Stimulated activated CD4-positive, alpha-beta T cell treated with anti-CD3 and anti-CD28 coated beads, Interleukin-2, amount 100 ng/mL, for 48 hours (primary cell): ENCODE measurements at places on chromosomes 16 and 17.

DNA sequence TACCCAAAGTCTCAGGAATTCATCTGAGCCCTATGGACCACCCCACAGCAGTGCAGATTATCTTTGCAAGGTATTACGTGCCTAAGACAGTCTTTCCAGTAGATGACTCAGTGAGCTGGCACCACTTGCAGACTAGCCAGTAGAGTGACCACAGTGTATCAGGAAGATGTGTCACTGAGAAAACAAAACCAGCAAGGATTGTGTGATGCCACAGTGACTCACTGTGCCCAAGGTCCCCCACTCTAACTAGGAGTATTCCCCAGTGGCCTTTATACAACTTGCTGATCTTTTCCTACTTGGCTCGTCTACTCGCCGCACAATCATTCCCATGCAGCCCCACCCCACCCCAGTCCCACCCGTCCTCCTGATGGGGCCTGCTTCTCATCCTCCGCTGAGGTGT is 26.8 kb upstream of the PRKCA start:
- DNase-seq, result no peak

DNA sequence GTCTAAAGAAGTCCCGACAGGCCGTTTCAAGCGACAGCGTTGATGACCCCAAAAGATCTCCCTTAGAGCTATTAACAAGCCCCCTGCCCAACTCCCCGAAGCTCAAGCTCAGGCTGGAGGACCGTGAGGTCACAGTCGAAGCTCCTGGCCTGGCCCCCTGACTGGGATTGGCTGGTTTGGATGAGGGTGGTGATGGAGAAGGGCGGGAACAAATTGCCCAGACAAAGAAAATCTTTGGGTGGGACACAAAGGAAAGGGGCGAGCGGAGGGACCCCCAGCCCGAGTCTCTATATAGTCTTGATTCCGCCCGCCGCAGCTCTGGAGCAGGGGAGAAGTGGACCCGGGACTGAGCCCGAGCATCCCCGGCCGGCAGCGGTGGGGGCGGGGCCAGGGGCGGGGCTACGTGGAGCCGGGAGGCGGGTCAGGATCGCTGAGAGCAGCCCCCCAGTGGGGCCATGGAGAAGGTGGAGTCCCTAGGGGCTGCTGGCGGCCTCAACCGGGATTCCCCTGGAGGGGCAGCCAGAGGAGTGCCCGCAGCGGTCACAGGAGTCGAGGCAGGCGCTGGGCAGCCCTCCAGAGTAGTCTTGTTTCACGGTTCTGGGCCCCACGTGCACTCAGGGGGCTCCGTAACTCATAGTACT is 982 bp upstream of the NEURL4 start:
- DNase-seq, result peak; percentile 68

DNA sequence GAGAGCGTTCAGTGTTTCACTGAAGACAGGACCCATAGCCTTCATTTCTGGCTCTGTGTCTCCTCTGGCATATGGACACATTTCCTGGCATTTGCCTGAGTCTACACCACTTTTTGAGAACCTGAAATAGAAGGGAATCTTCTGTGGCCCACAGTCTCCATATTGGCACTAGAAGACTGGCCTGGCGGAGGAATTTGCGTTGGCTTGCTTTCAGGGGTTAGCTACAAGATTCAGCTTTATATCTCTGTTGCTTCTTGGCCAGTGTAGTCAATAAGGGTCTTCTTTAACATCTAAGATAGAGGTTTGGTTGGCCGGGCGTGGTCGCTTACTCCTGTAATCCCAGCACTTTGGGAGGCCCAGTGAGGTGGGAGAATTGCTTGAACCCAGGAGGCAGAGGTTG is 12.8 kb upstream of the CLEC18C start:
- no peak for DNase-seq

- DNase-seq, result no peak
Observed at GRCh38 chr17:61402978-61403800, 3.5 kb downstream of the TBX2 start.

DNA sequence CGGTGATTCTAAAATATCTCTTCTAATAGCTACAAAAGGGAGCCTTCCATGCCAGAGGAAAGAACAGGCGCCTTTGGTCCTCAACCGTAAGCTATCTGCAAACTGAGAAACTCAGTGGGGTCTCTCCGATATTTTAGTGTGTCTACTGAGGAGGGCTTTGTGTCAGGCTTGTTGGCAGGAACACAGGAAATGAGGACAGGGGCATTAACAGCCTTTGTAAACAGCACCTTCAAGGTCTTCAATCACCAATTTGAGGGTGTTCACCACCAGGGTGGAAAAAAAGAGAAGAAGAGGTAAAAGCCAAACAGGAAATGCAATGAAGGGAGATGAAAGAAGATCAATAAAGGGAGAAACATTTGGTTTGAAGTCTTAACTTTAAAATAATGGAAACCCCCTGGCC is 580.1 kb upstream of the SALL1 start:
- DNase-seq, result no peak

- DNase-seq, result no peak
Observed at GRCh38 chr17:54991567-54991966, 23.0 kb downstream of the STXBP4 start.

- DNase-seq, result no peak
Observed at GRCh38 chr17:47847341-47848197, 3.4 kb downstream of the SP6 start.

GRCh38 chr17:67489273-67489672 is 112.2 kb downstream of the PITPNC1 start:
- DNase-seq, result no peak

- DNase-seq, result no peak
Observed at GRCh38 chr17:19369846-19370492, 7.4 kb upstream of the B9D1 start.

DNA sequence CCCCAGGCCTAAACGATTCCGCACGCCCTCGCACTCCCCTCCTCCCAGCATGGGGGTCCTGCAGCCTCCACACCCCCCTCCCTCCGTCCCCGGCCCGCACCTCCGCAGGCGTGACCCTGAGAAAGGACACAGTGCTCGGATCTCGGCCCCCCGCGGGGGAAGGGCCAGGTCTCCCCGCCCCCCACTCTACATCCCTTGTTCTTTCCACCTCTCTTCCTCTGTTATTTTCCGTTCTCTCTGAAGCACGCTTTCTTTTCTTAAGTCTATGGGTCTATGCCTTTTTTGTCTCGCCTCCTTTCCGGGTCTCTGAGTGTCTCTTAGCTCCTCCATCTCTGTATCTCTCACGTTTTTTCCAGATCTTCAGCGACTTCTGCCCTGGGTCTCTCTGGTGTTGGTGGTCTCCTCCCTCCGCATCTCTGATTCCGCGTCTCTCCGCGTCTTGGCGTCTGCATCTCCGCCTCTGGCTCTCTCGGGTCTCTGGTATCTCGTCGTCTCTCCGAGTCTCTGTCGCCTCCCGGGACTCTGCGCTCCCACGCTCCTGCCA is 2.1 kb upstream of the HES7 start:
- no peak for DNase-seq

GRCh38 chr17:78041386-78042179 is 83.1 kb downstream of the TNRC6C start:
- DNase-seq, result no peak

GRCh38 chr16:50666658-50667496 is 14.2 kb downstream of the SNX20 start:
- no peak for DNase-seq

DNA sequence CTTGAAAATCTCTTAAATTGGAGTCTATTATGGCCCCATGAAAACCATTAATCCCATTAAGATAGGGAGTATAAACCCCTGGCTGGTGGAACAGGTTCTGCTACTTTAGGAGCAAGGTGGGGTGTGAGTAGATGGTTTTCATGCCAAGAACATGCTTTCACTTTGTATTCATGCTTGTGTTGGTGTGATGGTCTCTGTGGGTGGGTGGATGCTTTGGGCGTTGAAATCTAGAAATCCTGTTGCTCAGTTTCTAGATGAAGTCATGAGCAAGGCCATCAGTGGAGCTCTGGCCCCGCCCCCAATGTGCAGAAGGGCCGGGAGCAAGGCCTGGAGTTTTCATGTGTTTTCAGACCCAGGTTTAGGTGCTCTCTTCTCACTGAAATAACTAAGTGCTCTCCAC is 20.1 kb downstream of the PLD6 start:
- peak; percentile 49 for DNase-seq

DNA sequence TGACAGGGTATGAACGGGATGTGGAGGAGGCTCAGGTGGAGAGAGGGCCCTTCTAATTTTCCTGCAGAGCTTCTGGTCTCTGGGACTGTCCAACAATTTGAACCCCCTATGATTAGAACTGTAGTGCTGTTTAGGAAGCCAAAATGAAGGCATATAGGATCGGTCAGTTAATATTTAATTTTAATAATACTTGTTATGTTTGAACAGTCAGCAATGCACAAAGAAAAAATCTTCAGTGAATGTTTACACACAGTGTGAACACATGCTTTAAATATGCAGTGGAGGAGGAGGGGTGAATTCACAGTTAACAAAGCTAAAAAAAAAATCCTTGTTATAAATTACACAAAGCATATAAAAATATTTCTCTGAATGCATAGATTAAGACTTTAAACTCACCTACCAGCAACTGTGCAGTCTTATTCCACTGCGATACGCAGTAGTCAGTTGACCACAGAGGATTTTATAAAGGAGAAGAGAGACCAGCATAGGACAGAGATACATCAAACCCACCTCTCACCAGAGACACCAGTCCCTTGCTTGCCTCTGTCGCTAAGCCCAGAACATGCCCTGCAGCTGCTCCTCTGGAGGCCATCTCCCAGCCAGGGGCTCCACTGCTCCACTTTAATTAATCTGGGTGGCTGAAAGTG is 14.6 kb downstream of the ANKRD40 start:
- DNase-seq, result no peak

DNA sequence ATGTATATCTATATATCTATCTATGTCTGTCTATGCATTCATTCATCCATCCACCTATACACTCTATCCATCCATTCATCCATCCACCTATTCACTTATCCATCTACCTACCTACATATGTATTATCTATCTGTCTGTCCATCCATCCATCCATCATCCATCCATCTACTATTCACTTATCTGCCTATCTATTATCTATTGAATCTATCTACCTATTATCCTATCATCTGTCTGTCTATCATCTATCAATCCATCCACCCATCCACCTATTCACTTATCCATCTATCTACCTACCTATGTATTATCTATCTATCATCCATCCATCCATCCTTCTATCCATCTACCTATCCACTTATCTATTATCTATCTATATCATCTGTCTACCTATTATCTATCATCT is 302.3 kb downstream of the SHISA9 start:
- DNase-seq, result no peak

- DNase-seq, result no peak
Observed at GRCh38 chr17:56206351-56206750, 53.1 kb downstream of the ANKFN1 start.

- no peak for DNase-seq
Observed at GRCh38 chr17:78957128-78957527, 22.6 kb downstream of the LGALS3BP start.

DNA sequence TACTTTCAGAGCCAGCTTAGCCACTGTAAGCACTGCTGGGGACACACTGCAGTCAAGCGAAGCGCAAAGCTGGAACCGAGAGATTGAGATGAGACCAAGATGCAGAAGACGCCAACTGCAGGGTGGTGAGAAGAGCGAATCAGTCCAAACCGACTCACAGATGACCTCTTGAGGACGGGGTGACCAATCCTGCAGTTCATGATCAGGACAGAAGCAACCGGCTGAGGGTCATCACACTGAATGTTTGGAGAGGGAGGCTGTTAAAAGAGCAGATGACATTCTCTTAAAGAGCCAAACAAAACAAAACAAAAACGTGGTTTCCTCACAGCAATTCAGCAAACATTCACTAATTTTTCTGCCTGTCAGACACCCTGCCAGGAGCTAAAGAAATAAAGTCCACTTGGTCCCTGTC is 8.5 kb downstream of the HASPIN start:
- no peak for DNase-seq

- no peak for DNase-seq
Observed at GRCh38 chr16:55232822-55233221, 91.2 kb upstream of the IRX6 start.

GRCh38 chr17:34756637-34757021 is 177.2 kb downstream of the TMEM132E start:
- DNase-seq, result no peak

GRCh38 chr16:73060892-73061490 is 13.1 kb upstream of the ZFHX3 start:
- no peak for DNase-seq

DNA sequence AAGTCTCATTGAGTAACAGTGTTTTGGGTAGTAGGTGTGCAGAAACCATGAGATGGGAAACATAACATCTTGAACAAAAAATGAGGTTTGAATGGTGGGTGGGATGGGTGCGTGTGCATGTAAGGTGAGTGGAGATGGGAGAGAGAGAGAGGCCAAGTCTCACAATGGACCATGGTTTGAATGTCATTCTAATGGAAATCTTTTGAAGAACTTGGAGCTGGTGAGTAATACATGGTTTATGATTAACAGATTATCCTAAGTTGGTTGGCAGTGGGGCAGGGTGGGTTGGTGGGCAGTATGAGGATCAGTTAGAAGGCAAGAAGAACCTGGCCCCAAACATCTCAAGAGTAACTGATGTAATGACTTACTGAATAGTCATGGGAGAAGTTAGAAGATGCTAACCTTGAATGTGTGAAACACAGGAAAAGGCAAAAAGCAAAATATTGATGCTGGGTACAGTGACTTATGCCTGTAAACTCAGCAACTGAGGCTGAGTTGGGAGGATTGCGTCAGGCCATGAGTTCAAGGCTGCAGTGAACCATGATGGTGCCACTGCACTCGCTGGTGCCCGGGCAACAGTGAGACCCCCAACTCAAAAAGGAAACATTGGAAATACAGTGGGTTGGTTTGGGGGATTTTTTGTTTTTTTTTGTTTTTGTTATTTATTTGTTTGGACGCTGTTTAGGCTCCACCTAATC is 32.7 kb downstream of the ZNF207 start:
- DNase-seq, result no peak

DNA sequence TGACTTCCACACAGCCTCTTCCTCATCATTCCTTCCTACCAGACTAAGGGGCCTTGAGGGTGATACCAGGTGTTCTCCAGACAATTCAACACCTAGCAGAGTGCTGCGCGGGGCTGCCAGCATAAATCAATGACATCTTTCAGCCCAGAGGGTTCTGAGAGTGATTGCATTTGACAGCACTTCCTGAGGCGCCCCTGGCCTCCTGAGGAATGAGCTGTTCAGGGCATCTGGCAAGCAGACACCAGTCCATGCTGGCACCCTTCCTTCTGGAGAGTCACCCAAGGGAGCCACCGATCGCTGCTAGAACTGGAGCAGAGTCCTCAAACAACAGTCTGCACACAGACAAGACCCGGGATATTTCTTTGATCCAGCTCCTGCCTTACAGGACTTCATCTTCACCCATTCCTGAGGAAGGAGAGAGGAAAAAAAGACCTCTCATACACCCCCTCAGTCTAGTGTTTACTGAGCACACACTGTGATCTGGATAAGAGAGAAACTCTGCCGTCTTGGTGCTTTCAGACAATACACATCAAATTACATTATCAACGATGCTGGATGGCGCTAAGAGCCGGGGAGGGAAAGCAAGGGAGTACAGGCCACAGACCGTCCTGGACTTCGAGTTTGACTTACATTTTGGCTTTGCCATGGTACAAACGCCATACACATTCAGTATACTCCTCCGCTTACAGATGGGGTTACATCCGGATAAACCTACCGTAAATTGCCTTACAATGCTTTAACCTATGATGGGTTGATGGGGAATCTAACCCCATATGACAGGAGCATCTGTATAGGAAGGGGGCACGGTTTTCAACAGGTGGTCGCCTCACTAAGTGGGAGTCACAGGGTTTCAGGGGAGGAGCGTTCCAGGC is 23.0 kb downstream of the NPTX1 start:
- no peak for DNase-seq

- DNase-seq, result no peak
Observed at GRCh38 chr17:65208717-65209116, 71.5 kb downstream of the RGS9 start.
